HFFc6 (cell line): ENCODE measurements at places on chromosomes 7 and 10. TPM values are rescaled to one million over a fixed set of nuclear protein-coding genes. Genes with fewer than 3 reads are reported as not detected.

FAM20C gene
- total RNA-seq, result 23.5 to 32.2 TPM (median 23.8 TPM) in 3 replicates

OR2A42 gene
- total RNA-seq, result not detected in 3 replicates

CACNB2 gene
- total RNA-seq, result not detected in 3 replicates

CUZD1 gene
- total RNA-seq, result 0.42 to 0.52 TPM (median 0.46 TPM) in 3 replicates

TUBB8 gene
- total RNA-seq, result not detected in 3 replicates

ZP3 gene
- 19.0 to 29.3 TPM (median 19.9 TPM) in 3 replicates for total RNA-seq

RNF32 gene
- total RNA-seq, result 0.94 to 1.4 TPM (median 1.4 TPM) in 3 replicates

NKX1-2 gene
- total RNA-seq, result not detected in 3 replicates

OPN1SW gene
- total RNA-seq, result not detected in 3 replicates

DNA sequence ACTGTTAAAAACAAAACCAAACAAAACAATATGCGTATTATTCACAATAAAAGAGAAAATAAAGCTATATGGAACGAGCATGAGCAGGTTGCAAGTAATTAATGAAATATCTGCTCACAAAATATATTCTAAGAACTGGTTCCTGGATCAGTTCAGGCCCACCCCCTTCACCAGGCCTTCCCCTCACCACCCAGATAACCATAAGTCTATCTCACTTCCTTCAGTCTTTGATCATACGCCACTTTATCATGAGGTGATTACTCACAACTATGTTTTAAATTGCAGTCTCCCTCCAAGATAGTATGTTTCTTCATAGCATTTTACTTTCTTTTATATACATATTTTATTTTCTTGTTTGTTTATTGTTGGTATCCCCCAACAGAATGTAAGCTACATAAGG, 263.1 kb upstream of the HGF start:
- no peak overlapping the region for H3K27ac ChIP-seq
- H3K4me1 ChIP-seq, result peaks cover 42% of the 10 kb centered on the region
- no peaks in the 10 kb centered on the region; the same call in 1 of the 2 replicates for H3K27me3 ChIP-seq

DNA sequence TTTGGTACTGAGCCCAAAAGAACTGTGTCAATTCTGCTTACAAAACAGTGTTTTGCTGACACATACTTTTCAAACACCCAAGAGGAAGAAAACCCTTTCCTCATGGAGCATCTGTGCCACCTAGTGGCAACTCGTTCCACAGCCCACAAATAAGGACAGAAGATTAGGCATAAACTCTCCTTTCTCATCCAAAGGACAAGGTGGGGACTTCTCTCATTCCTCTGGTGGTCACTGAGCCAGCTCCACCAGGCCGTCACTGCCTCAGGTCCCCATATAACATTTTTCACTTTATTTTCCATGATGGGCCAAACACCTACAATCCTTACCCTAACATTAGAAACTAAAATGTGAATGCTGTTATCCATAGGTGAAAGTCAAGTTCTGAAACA, 76.9 kb downstream of the RNF216 start:
- no peak overlapping the region for H3K4me3 ChIP-seq
- H3K36me3 ChIP-seq, result peaks cover 22% of the 10 kb centered on the region
- H3K27ac ChIP-seq, result peak overlapping the region; percentile 36; the same call in 1 of the 2 replicates
- DNase-seq, result peak; percentile 74

DNA sequence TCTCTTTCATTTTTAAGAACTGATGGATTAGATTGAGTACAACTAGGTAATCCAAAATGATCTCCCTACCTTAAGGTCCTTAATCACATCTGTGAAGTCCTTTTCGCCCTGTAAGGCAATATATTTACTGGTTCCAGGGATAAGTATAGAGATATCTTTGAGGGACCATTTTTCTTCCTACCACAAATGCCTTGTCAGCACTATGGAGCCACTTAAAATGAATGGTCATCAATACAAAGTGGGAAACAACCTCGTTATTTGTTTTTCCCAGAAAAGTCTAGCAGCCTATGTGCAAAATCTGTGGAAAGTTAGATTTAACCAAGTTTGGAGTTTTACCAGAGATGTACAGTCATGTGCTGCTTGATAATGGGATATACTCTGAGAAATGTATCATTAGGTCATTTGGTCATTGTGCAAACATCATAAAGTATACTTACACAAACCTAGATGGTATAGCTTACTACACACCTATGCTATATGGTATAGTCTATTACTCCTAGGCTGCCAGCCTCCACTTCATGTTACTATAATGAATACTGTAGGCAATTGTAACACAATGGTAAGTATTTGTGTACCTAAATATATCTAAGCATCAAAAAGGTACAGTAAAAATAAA, 366.2 kb upstream of the TMEM229A start:
- no peaks in the 10 kb centered on the region for H3K27me3 ChIP-seq
- H3K4me1 ChIP-seq, result no peaks in the 10 kb centered on the region
- H3K27ac ChIP-seq, result no peak overlapping the region
- H3K36me3 ChIP-seq, result no peaks in the 10 kb centered on the region; the same call in 1 of the 2 replicates
- no peak for DNase-seq
- no peak overlapping the region for H3K4me3 ChIP-seq

- H3K27me3 ChIP-seq, result no peaks in the 10 kb centered on the region
- no peaks in the 10 kb centered on the region for H3K4me1 ChIP-seq
- H3K36me3 ChIP-seq, result peaks cover 8% of the 10 kb centered on the region
Measured at GRCh38 chr7:103120362-103120761, 28.5 kb downstream of the NAPEPLD start.

DNA sequence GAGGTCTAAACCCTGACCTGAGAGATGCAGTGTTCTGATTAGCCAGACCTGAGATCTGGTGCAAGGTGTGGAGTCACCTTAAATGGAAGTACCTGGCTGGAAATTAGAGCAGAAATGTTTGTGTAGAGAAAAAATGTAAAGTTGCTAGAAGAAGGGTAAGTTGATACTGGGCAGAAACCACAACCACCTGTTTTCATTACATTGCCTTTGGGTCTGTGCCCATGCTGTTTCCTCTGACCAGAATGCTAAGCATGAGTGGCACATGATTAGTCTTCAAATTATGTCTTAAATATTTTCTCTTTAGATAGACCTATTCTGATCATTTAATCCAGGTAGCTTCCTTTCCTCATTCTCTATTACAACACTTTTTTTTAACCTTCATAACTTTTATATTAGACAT, 69.0 kb downstream of the CASD1 start:
- H3K27ac ChIP-seq, result no peak overlapping the region
- H3K27me3 ChIP-seq, result no peaks in the 10 kb centered on the region; the same call in 1 of the 2 replicates
- H3K4me3 ChIP-seq, result no peak overlapping the region
- peaks cover 17% of the 10 kb centered on the region for H3K4me1 ChIP-seq
- peaks cover 20% of the 10 kb centered on the region for H3K36me3 ChIP-seq

GRCh38 chr10:99531026-99531695, 1.6 kb upstream of the NKX2-3 start:
- peaks cover 22% of the 10 kb centered on the region for H3K4me1 ChIP-seq
- no peak for DNase-seq
- H3K36me3 ChIP-seq, result peaks cover 14% of the 10 kb centered on the region
- H3K27me3 ChIP-seq, result peaks cover 89% of the 10 kb centered on the region

GRCh38 chr10:116740971-116741370, 1.4 kb downstream of the HSPA12A start:
- peaks cover 2% of the 10 kb centered on the region for H3K27me3 ChIP-seq
- H3K36me3 ChIP-seq, result no peaks in the 10 kb centered on the region
- DNase-seq, result no peak
- peak overlapping the region; percentile 88 for H3K4me3 ChIP-seq
- no peak overlapping the region for H3K27ac ChIP-seq

DNA sequence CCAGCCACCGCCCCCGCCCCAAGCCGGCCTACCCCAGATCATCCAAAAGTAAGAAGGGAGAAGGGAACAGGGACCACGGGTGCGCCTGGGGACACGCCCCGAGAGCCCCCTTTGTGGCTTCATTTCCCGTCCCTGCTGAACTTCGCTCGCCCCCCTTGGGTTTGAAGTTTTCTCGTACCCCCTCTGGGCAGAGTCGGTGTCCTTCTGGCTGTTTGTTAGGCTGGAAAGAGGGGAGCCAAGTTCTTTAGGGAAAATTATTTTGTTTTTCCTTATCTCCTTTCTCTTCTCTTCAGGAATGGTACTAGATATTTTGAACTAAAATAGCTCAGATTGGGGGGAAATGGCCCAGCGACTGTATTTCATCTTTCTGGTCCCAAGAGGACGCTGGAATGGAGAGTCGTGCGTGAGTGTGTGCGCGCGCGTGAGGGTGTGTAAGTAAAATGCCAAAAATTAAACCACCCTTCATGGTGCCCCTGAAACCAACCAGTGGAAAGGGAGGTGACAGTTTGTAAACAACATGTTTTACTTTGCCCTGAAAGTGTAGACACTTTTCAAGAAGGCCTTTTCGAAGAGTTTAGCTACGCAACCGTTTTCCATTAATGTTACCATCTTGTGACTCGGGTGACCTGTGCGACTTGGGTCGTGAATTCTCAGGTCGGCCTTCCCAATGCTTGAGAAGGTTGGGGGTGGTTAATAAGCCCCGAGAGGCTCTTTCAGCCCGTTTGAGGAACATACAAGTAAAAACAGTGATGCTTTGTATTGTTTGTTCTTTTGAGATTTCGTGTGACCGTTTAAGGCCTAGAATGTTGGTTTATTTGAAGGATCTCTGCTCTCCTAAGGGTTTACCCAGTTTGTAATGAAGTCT, 694 bp downstream of the RBM20 start:
- peaks cover 34% of the 10 kb centered on the region for H3K4me1 ChIP-seq
- H3K4me3 ChIP-seq, result peak overlapping the region; percentile 54; the same call in 1 of the 2 replicates
- peaks cover 46% of the 10 kb centered on the region for H3K27me3 ChIP-seq
- no peak overlapping the region for H3K27ac ChIP-seq
- no peak for DNase-seq
- no peaks in the 10 kb centered on the region for H3K36me3 ChIP-seq

GRCh38 chr7:124071843-124072242, 39.0 kb upstream of the TMEM229A start:
- H3K27me3 ChIP-seq, result no peaks in the 10 kb centered on the region
- H3K4me3 ChIP-seq, result no peak overlapping the region
- H3K4me1 ChIP-seq, result peaks cover 11% of the 10 kb centered on the region
- no peak overlapping the region for H3K27ac ChIP-seq
- no peak for DNase-seq

DNA sequence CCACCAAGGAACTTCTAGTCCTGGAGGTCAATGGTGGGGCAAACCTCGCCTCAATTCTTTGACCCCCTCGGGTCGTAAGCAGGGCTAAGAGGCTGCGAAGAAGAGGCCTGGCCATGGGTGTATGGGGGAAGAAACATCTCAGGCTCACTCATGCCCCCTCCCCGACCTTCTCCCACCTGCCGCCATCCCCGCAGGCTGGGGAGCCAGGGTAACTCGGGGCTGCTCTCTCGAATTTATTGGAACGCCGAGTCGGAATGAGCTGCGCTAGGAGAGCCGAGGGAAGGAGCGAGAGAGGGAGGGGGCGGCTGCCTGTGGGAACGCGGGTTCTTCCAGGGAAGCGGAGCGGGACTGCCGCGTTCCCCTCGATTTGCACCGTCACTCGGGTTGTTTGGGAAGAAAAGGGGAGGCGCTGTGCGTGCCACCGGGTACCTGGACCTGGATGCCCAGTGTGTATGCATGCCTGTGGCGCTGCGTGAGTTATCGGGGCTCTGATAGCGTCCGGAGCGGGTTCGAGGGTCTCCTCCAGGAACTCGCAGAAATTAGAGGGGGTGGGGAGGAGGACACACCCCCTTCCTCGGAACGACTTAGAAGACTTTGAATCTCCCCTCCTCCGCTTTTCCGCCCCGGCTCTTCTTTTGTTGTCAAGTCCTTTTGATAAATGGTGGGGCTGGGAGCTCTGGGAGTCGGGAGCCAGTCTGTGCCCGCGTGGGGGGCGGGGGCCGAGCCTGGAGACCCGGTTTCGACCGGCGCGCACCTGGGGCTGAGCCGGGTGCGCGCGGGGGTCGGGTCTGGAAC, 1.8 kb upstream of the ZNF503 start:
- H3K4me3 ChIP-seq, result peak overlapping the region; percentile 98
- DNase-seq, result no peak
- H3K27me3 ChIP-seq, result peaks cover 4% of the 10 kb centered on the region; the same call in 1 of the 2 replicates
- peaks cover under 1% of the 10 kb centered on the region for H3K36me3 ChIP-seq

DNA sequence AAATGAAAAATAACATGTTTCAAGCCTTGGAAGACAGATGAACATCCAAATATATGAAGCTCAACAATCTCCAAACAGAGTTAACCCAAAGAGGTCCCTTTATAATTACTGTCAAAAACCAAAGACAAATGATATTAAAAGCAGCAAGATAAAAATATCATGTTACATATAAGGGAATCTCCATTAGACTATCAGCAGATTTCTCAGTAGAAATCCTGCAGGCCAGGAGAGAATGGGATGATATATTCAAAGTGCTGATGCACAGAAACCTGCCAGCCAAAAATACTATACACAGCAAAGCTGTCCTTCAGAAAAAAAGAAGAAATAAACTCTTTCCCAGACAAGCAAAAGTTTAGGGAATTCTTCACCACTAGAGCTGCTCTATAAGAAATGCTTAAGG, 41.0 kb downstream of the AASS start:
- H3K36me3 ChIP-seq, result peaks cover 41% of the 10 kb centered on the region
- H3K4me1 ChIP-seq, result no peaks in the 10 kb centered on the region
- H3K27ac ChIP-seq, result no peak overlapping the region
- H3K27me3 ChIP-seq, result no peaks in the 10 kb centered on the region; the same call in 1 of the 2 replicates
- no peak for DNase-seq

GRCh38 chr7:45080958-45081669, 7.7 kb downstream of the NACAD start:
- H3K27me3 ChIP-seq, result peaks cover 2% of the 10 kb centered on the region
- H3K27ac ChIP-seq, result no peak overlapping the region

DNA sequence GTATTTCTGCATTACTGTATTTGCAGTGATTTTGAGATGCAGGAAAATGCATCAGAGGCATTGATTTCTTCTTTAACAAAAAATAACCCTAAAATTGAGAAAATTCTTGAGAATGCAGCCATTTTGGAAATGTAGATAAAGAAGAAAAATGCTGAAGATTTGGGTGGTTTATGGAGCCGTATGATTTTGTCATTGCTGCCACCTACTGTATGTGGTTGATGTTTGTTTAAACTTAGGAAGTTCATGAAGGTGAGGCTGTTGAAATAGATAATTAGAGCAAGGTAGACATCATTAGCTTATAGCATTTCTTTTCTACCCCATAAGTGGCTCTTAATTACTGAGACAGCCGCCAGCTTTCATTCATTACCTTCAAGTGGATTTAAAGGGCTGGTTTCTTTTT, 92.1 kb upstream of the SAMD8 start:
- no peak overlapping the region; the same call in 1 of the 2 replicates for H3K27ac ChIP-seq
- no peak overlapping the region for H3K4me3 ChIP-seq
- peaks cover 14% of the 10 kb centered on the region for H3K4me1 ChIP-seq
- peaks cover 8% of the 10 kb centered on the region for H3K36me3 ChIP-seq
- H3K27me3 ChIP-seq, result no peaks in the 10 kb centered on the region; the same call in 1 of the 2 replicates
